Left lung (tissue), 14 donors: ENCODE measurements at places on chromosomes 2 and 18. TPM values are rescaled to one million over a fixed set of nuclear protein-coding genes. Genes with fewer than 3 reads are reported as not detected.

GRCh38 chr18:58175786-58176176 is 131.8 kb downstream of the NEDD4L start:
- no peak for DNase-seq

DNA sequence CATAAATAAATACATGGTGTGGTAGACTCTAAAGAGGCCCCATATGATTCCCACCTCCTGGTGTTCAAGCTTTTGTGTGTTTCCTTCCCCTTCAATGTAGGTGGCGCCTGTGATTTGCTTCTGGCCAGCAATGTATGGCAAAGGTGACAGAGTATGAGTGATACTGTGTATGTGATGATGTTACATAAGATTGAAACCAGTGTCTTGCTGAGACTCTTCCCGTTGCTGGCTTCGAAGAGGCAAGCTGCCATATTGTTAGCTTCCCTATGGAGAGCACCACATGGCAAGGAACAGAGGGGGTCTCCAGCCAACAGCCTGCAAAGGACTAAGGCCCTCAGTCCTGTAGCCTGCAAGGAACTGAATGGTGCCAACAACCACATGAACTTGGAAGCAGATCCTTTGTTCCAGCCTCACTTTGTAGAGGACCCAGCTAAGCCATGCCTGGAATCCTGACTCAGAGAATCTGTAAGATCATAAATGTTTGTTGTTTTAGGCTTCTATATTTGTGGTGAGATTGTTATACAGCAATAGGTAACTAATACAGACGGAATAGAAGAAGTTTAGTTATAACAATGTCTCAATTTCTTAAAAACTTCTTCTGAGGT is 1.7 kb upstream of the SMAD4 start:
- no peak for DNase-seq

DNA sequence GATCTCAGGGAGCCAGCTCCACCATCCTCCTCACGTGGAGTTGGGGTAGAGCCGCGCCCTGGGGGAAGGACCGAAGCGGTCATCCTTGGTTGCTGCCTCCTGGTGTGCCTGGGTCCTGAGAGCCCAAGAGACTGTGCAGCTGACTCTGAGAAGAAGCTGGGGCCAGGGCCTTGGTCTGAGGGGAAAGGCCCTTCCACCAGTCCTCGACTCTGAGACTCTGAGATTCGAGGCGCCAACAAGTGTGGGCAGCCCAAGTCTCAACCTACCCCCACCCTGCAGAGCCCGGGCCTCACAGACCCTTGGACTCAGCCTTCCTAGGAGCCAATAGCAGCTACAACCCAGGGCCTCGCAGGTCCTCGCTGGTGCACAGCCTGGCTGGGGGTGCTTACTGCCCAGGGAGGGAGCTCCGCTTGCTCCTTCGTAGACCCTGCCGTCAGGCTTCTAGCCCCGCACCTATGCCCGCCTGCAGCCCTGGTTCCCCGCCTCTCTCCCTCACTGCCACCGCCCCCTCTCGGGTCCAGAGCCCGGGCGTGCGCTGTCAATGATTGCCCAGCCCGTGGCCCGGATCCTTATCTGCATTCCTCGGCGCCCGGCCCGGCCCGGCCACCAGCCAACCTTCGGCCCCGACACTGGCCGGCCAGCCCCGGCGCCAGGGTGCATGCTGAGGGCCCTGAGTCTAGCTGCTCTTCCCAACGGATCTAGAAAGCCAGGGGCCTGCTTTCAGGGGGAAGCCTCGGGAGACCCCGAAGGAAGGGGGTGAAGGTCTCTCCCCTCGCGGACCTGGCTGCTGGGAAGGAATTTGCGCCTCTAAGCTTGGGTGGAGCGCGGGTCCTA is 2.0 kb downstream of the IHH start:
- DNase-seq, result peak; percentile 63

- no peak for DNase-seq
Observed at GRCh38 chr18:33459612-33460011, 19.1 kb upstream of the CCDC178 start.

- DNase-seq, result peak; percentile 37
Observed at GRCh38 chr18:80109676-80110078, 615 bp downstream of the ADNP2 start.

Gene ZNF804A
- 0.09 TPM for polyA plus RNA-seq

Gene NEU2
- not detected for polyA plus RNA-seq

Gene GAD1
- polyA plus RNA-seq, result 1.2 TPM

Gene CKAP2L
- 15.5 TPM for polyA plus RNA-seq
